ENCODE measurements at places on chromosomes 7 and 10. TPM values are rescaled to one million over a fixed set of nuclear protein-coding genes. Genes with fewer than 3 reads are reported as not detected.

DNA sequence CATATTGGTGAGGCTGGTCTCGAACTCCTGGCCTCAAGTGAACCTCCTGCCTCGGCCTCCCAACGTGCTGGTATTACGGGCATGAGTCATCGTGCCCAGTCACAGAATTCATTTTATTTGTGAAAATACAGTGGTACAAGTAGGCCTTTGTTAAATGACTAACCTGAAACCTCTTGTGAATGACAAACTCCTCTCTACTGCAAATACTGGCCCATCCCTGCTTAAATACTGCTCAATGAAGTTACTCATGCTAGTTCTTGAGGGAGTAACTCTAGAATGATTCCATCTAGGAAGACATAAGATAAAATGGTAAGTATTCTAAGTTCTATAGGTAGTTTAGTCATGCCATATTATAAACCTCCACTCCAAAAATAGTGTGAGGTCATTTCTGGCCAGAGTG lies 80.7 kb downstream of the UBE2H start:
- DNase-seq: peak; percentile 73

Gene NDUFA5
- total RNA-seq: 42.7 TPM

DNA sequence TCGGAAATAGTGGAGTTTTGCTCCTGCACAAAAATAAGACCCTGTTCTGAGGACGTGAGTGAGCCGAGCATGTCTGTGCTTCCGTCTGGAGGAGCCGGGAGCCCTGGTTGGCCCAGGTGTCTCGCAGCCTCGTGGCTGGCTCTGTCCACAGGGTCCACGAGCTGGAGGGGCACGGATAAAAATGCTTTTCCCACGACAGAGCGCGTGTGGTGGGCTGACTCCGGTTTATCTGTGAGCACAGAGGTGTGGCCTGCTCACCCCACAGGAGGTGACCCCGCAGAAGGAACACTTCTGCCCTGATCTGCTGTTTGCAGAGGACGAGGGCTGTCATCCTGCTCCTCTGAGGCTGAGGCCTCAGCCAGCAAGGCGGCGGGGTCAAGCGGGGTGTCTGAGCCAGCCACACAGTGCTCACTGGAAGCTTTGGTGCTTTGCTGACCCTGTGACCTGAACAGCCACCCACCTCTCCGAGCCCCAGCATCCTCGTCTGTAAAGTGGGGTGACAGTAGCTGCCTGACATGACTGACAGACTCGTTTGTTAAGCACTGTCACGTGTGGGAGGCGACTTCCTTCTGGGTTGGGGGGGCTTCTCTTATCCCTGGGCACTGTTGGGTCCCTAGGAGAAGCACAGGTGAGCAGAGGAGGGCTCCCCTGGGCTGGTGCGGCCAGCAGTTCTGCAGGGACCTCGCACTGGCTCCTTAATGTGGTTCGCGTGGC lies 162.5 kb downstream of the DNAJB6 start:
- DNase-seq: no peak

Gene DENND2A
- total RNA-seq: 8.9 TPM

- peak; percentile 98 for DNase-seq
Measured at GRCh38 chr10:44706745-44707144, 204.4 kb upstream of the TMEM72 start.

Gene SEMA3E
- 5.9 TPM for total RNA-seq

Gene TRIL
- total RNA-seq: 0.12 TPM

DNA sequence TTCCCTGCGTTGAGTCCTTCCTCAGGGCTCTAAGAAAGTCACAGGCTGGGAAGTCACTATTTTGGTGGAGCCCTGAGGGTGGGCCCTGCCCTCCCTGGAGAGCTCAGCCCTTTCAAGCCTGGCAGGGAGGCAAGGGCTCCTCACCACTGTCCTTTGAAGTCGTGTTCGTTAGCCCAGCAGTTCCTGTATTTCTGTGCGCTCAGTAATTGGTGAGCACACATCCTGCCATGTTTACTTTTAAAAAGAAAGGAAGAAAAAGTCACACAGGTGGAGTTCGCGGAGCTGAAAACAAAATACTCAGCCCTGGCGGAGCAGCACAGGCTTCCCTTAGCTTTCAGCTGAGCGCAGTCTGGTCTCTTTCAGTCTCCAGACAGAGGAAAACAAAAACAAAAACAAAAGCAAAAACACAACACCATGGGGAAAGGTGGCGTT lies 37.1 kb downstream of the PRKCQ start:
- no peak for DNase-seq

Gene TMEM273
- total RNA-seq: not detected

Gene DYNC1I1
- 6.5 TPM for total RNA-seq

Gene NEUROG3
- total RNA-seq: not detected

All from PC-3 (cell line).